Mammary epithelial cell (primary cell): ENCODE measurements at places on chromosomes 11 and 22. TPM values are rescaled to one million over a fixed set of nuclear protein-coding genes. Genes with fewer than 3 reads are reported as not detected.

The CCT8L2 gene
- total RNA-seq, result not detected

The HEPN1 gene
- not detected in 2 replicates for total RNA-seq

The SCGB1A1 gene
- total RNA-seq, result not detected

The OR52L1 gene
- not detected for total RNA-seq

The SERHL2 gene
- 2.3 TPM for total RNA-seq

The OR4D5 gene
- total RNA-seq, result not detected in 2 replicates

The CSKMT gene
- 11.9 and 18.2 TPM in 2 replicates for total RNA-seq

The BTBD18 gene
- not detected in 2 replicates for total RNA-seq

The FADD gene
- total RNA-seq, result 38.6 and 45.0 TPM in 2 replicates

The ANKK1 gene
- total RNA-seq, result 1.5 TPM in 2 replicates

DNA sequence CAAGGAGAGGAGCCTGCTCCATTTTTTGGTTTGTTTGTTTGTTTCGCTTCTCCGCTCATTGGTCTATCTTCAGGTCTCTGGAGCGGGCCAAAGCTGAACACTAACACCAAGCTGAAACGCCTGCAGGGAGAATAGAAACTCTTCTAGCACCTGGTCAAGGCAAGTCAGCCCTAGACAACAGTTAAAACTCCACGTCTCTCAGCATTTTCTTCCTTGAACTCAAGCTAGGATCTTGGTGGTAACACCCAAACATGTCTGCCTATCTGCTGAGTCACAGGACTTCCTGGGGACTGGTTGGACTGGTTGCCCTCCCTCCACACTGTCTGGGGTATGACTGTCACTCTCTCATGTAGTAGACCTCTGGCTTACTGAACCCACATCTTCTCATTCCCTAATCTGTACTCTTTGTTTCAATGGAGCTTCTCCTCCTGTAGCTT is 23.9 kb upstream of the RBFOX2 start:
- DNase-seq, result peak; percentile 91

DNA sequence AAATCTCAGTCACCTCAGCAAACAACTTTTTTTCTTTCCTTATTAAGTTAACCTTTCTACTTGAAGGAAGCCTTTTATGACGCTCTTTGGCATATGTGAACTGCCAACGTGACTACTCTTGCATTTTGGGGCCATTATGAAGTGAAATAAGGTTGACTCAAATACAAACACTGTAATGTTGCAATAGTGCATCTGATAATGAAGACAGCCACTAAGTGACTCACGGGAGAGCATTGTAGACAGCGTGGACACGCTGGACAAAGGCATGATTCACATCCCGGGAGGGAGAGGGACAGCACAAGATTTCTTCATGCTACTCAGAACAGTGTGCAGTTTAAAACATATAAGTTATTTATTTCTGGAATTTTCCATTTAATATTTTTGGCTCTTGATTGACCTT is 560.8 kb downstream of the ETS1 start:
- peak; percentile 99 for DNase-seq

DNA sequence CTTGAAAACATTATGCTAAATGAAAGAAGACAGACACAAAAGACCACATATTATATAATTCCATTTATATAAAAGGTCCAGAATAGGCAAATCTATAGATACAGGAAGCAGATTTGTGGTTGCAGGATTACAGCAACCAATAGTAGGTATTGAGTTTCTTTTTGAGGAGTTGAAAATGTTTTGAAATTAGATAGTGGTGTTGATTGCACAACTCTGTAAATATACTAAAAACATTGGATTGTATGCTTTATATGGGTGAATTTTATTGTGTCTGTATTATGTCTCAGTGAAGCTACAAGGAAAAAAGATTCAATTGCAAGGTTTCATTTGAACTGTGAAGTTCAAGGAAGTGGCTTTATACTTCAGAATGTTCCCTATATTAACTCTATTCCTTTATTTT is 3.0 kb upstream of the RRAS2 start:
- DNase-seq, result no peak

DNA sequence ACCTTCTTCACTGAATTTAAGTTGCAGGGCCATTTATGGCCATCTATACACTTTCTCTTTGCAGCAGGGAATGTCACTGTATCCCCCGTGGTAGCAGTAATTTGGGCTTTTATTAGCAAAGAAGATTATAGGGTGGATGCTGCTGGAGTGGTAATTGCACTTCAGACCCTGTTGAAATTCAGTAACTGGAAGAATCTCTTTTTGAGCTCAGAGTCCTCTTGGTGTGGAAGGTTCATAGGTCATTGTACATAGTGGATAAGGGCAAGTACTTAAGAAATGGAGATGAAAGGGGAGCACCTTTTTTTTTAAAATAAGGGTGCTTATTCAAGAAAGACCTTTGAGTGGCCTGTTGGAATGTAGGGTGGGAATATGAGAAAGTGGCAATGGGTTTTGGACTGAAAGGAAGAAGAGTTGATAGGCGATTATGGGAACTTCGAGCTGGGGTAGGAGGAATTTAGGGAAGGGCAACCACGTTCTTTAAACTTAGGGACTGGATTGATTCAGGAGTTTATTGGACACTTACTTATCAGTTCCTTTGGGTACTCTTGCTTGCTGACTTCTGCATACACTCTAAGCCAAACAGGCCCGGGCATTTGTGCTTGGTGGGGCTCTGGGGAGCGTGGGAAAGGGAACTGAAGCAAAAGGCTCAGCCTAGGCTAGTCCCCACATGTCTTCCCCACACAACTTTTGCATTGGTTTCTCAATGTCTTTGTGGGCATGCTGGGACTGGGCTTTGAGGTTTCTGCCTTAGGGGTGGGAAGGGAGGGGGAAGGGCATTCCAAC is 26.5 kb downstream of the CTNND1 start:
- peak; percentile 97 for DNase-seq

- DNase-seq, result no peak
These were observed 20.5 kb upstream of the JHY start for GRCh38 chr11:122862091-122862490.

- DNase-seq, result no peak
These were observed 61.2 kb upstream of the BLID start for GRCh38 chr11:122177238-122177637.

DNA sequence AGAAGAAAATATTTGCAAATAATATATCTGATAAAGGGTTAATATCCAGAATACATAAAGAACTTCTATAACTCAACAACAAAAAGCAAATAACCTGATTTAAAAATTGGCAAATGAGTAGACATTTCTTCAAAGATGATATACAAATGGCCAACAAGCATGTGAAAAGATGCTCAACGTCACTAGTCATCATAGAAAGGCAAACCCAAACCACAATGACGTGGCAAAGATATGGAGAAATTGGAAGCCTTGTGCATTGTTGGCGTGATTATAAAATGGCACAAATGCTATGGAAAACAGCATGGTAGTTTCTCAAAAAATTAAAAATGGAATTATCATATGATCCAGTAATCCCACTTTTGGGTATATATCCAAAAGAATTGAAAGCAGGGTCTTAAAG is 466.3 kb downstream of the TBC1D22A start:
- no peak for DNase-seq

- peak; percentile 40 for DNase-seq
These were observed 4.6 kb upstream of the MICAL3 start for GRCh38 chr22:18028817-18029527.

DNA sequence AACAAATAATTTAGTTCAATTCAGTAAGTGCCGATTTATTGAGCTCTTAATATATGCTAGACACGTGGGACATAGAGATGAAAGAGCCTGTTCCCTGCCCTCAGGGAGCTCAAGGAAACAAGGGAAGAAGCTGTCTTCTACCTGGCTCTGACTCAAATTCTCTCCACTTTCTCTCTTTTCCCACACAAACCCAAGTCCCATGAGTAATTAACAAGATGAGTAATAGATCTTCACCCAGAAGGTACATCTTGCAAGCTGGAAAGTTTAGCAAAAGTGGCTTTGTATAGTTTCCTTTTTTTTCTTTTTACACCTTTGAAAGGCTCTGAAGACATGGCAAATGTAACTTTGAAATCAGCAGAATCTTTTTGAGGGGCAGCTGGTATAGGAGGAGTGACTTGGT is 48.2 kb upstream of the CHST1 start:
- DNase-seq, result peak; percentile 62

- no peak for DNase-seq
These were observed 279.0 kb downstream of the TBC1D22A start for GRCh38 chr22:47041271-47042115.

- no peak for DNase-seq
These were observed 127.2 kb upstream of the B3GAT1 start for GRCh38 chr11:134539285-134539684.

DNA sequence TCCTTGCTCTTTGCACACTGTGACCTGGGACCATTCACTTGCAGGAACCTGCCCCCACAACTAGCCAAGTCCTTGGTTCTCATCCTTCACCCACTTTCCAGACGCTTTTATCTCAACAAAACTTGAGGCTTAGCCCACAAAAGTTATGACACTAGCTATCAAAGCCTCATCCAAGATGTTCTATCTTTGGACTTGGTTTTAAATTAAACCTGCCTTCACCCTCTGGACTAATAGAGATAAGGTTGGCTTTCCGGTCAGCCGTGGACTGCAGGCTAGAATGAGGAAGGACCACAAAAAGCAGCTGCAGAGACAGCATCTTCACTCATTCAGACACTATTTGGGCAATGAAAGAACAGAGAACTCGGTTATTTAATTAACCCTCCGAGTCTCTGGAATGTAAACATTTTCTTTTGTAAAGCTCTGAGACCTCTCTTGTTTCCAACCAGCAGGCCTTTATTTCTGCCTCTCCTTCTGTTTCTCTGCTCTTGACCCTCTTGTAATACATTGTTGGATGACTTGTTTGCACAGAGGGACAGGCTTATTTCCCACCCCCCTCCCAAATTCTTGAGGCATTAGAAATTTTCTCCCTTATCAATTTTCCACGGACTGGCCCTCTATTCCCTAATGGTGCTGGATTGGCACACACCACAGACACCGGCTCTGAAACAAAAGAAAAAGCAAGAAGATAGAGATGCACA is 41.4 kb downstream of the ARL14EP start:
- no peak for DNase-seq

GRCh38 chr22:28835630-28836189 is 35.3 kb upstream of the XBP1 start:
- DNase-seq, result no peak

GRCh38 chr11:24324211-24324610 is 172.6 kb upstream of the LUZP2 start:
- no peak for DNase-seq

- DNase-seq, result peak; percentile 76
These were observed 17.5 kb downstream of the CDC45 start for GRCh38 chr22:19497245-19497644.

- DNase-seq, result no peak
These were observed 63.2 kb upstream of the HSPA8 start for GRCh38 chr11:123125169-123125568.

- DNase-seq, result peak; percentile 61
These were observed 62.0 kb downstream of the NCAM1 start for GRCh38 chr11:113023228-113023627.

DNA sequence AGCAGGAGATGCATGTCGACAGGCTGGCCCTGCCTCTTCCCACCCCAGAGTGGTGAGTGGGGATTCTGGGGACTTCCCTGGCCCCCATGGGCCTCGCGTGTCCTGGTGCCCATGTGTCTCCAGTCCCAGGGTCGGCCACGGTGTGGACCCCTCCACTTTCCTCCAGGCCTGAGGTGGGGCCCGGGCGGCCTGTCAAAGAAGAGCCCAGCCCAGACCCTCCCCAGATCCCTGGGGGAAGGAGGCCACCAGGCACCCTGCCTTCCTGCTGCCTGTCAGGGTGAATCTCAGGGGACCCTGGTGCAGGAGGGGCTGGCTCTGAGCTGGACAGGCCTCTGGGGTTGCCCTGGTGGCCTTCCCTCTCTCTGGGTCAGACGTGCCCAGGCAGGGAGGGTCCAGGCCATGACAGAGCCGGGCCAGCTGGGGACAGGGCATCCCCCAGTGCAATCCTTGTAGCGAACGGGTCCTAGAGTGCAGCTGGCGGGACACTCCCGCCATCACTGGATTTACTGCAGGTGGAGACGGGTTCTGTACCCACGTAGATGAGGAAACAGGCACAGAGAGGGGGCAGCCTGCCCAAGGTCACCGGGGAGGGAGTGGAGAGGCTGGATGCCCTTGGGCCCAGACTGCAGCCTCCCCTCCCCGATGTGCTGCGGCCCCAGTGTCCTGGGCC is 13.5 kb upstream of the MUC6 start:
- DNase-seq, result no peak

- DNase-seq, result no peak
These were observed 59.2 kb downstream of the SPON1 start for GRCh38 chr11:14021738-14022137.

- no peak for DNase-seq
These were observed 38.6 kb upstream of the ALKBH3 start for GRCh38 chr11:43842021-43842420.

GRCh38 chr11:68932358-68932757 is 28.7 kb downstream of the IGHMBP2 start:
- DNase-seq, result no peak

DNA sequence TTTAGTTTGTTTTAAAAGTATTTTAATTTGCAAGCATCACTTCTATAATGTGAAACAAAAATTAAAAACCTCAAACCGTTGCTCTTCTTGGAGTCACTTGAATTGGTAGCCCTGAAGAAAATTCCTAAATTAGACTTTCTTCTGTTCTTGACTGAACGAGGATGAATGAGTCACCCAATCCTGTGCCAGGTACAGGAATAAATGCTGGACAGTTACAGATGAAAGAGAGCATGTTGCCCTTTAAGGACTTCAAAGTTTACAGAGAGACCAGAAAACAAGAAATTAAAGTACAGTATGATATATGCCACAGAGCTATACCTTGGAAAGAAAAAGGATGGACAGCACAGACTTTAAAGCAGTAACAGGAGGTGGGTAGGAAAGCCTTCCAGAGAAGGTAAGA is 41.3 kb upstream of the CXCR5 start:
- DNase-seq, result peak; percentile 52

DNA sequence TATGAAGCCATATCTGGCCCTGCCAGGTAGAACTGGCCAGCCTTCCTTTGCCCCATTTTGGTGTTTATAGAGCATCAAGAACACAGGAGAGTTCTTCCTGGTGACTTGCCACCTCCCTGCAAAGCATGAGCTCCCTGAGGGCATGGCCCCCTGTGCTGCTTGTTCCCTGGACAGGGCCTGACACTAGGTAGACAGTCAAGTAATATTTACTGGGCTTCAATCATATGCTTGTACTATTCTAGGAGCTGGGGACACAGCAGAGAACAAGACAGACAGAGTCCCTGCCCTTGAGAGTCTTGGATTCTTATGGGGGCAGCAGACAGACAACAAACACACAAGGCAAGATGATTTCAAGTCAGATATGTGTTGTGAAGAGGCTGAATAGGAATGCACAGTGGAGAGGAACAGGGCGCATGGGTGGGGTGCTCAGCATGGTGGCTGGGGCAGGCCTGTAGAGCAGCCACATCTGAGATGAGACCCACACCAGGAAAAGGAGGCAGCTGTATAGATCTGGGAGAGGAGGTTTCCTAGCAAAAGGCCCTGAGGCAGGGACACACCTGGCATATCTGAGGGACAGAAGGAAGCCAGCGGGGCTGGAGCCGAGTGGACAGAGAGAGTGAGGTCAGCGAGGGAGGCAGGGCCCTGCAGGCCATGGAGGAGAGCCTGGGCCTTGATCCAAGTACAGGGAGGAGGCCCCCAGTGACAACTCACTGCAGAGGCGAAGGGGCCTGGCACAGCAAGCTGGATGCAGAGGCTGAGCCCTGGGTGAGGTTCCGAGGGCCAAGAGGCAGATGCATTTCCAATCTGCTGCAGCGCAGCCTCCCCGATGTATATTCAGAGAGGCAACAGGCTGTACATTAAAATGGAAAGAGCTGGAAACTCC is 10.2 kb upstream of the CBX6 start:
- no peak for DNase-seq
